ENCODE measurements at places on chromosomes 13 and 19. TPM values are rescaled to one million over a fixed set of nuclear protein-coding genes. Genes with fewer than 3 reads are reported as not detected.
A peak's percentile ranks its signal among the peaks of the same experiment; 100 is the strongest.

ZIM2 gene
- total RNA-seq: not detected

PRTN3 gene
- not detected for total RNA-seq

- H3K36me3 ChIP-seq: no peaks in the 10 kb centered on the region
- DNase-seq: no peak
- no peak overlapping the region for H3K4me3 ChIP-seq
- no peaks in the 10 kb centered on the region for H3K27me3 ChIP-seq
- H3K27ac ChIP-seq: no peak overlapping the region
Measured at GRCh38 chr13:35848336-35849255, 282.6 kb downstream of the DCLK1 start.

GRCh38 chr13:98144027-98144741 is 1.3 kb downstream of the FARP1 start:
- no peaks in the 10 kb centered on the region for H3K36me3 ChIP-seq
- H3K4me1 ChIP-seq: no peaks in the 10 kb centered on the region
- no peak overlapping the region for H3K4me3 ChIP-seq
- DNase-seq: no peak

- DNase-seq: no peak
- no peaks in the 10 kb centered on the region for H3K27me3 ChIP-seq
- no peak overlapping the region for H3K27ac ChIP-seq
- H3K36me3 ChIP-seq: no peaks in the 10 kb centered on the region
- H3K4me1 ChIP-seq: no peaks in the 10 kb centered on the region
Measured at GRCh38 chr19:34475026-34475974, 6.3 kb upstream of the WTIP start.

GRCh38 chr19:48745208-48745995 is 1.3 kb downstream of the IZUMO1 start:
- no peaks in the 10 kb centered on the region for H3K36me3 ChIP-seq
- H3K4me3 ChIP-seq: no peak overlapping the region
- H3K27me3 ChIP-seq: peaks cover 2% of the 10 kb centered on the region
- peaks cover 12% of the 10 kb centered on the region for H3K4me1 ChIP-seq
- no peak overlapping the region for H3K27ac ChIP-seq

KCTD15 gene
- total RNA-seq: 11.6 TPM

DNA sequence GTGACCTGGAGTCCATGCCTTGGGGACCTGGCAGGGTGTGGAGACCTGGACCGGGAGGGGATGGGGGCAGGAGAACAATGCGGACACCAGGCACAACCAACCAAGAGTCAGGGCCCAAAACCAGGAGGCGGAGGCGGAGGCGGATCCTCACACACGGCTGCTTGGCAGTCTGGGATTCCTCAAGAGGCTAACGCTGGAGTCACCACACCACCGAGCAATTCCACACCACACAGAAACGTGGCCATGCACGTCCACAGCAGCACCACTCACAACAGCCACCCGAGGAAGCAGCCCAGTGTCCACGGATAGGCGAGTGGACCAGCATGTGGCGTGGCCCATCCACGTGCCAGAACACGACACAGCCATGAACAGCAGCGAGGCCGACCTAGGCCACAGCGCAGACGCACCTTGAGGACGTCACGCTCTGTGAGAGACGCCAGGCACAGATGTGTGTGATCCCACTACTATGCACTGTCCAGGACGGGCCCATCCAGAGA is 17.7 kb downstream of the SBNO2 start:
- H3K27me3 ChIP-seq: no peaks in the 10 kb centered on the region
- H3K27ac ChIP-seq: no peak overlapping the region
- H3K36me3 ChIP-seq: peaks cover 5% of the 10 kb centered on the region
- no peak overlapping the region for H3K4me3 ChIP-seq
- H3K4me1 ChIP-seq: no peaks in the 10 kb centered on the region

- no peaks in the 10 kb centered on the region for H3K36me3 ChIP-seq
- H3K4me3 ChIP-seq: no peak overlapping the region
- no peaks in the 10 kb centered on the region for H3K4me1 ChIP-seq
- no peaks in the 10 kb centered on the region for H3K27me3 ChIP-seq
- no peak for DNase-seq
- H3K27ac ChIP-seq: no peak overlapping the region
Measured at GRCh38 chr13:113394339-113394640, 30.4 kb upstream of the GRTP1 start.

FAM216B gene
- total RNA-seq: not detected

CAMSAP3 gene
- 0.76 TPM for total RNA-seq

CEACAM3 gene
- not detected for total RNA-seq

DNA sequence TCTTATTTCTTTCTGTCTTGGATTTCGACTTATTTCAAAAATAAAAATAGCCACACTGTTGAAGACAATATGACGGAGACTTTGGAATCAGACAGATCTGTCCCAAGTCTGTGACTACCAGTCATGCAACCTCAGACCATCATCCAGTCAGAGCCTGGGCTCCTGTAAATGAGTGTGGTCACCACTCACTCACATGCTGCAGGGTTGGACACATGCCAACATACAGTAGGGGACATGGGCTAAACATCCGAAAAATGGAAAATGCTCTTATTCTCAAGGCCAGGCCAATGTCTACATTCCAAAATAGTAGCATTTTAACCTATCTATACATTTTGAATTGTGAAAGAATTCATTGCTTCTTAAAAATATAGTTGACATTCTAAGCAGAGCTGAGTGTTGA is 75.5 kb upstream of the EDNRB start:
- no peaks in the 10 kb centered on the region for H3K27me3 ChIP-seq
- no peak overlapping the region for H3K4me3 ChIP-seq
- DNase-seq: no peak
- H3K36me3 ChIP-seq: no peaks in the 10 kb centered on the region

GRCh38 chr13:41971848-41972247 is 10.9 kb upstream of the VWA8 start:
- no peaks in the 10 kb centered on the region for H3K27me3 ChIP-seq
- no peaks in the 10 kb centered on the region for H3K4me1 ChIP-seq
- H3K4me3 ChIP-seq: no peak overlapping the region
- DNase-seq: peak; percentile 54
- no peak overlapping the region for H3K27ac ChIP-seq

All from naive thymus-derived CD4-positive, alpha-beta T cell (primary cell).